ENCODE measurements at places on chromosomes 12 and 14.

- no peak for DNase-seq
These were observed 44.7 kb upstream of the BMP4 start for GRCh38 chr14:54001189-54001878.

DNA sequence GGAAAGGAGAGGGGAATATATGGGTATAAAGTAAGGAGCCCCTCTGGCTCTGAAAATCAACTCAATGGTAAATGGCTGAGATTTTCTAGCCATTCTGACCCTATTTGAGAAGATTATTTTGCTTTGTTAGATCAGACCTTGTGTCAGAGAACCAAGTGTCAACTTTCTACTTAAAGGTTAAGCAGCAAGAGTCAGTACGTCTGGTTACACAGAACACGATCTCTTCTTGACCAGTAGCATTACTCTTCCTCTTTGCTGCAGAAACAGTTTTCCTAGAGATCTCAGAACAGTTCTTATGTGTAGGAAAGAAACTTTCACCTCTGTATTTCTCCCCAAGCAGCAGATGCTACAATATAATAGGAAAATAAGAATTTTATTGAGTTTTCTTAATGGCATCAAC lies 47.4 kb upstream of the BTG1 start:
- DNase-seq: no peak

DNA sequence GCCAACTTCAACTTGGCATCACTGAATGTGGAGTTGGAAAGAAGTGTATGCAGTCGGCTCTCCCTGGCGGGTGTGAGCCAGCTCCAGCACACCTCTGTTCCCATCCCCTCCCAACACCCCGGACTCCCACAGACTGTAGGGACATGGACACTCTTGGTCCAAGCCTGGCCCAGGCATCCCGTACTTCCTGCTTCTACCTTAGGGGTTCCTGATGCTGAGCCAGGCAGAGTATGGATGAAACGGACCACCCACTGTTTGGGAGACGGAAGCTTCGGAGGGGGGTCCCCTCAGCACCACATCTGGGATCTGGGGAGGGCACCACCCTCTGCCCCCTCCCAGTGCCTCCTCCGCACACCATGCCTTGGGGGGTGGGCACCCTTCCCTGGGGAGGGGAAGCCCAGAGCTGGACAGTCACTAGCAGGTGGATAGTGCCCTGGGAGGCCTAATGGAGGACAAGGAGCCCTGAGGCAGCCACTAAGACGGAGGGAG lies 62.0 kb downstream of the LGMN start:
- no peak for DNase-seq

GRCh38 chr12:13046964-13047363 lies 2.8 kb downstream of the FAM234B start:
- DNase-seq: no peak

DNA sequence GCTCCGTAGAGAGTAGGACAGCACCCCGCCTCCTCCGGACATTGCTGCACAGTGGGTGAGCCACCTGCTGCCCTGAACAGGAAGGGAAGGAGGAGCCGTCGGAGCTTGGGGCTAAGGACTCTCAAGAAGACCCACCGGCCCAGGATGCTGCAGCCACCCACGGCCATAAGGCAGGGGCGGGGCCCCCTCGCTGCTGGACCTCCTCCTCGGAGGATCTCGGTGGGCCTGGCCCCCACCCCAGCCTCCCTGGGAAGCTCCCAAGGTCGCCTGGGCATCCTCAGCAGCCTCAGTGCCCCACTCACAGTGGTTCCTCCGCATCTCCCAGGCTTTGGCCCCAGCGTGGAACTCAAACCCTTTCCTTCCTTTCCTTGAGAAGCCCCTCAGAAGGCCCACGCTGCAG lies 68.6 kb upstream of the DIO3 start:
- DNase-seq: no peak

GRCh38 chr12:19388131-19388549 lies 51.2 kb upstream of the AEBP2 start:
- DNase-seq: no peak

- DNase-seq: no peak
These were observed 6.1 kb downstream of the HOXC5 start for GRCh38 chr12:54038871-54039414.

DNA sequence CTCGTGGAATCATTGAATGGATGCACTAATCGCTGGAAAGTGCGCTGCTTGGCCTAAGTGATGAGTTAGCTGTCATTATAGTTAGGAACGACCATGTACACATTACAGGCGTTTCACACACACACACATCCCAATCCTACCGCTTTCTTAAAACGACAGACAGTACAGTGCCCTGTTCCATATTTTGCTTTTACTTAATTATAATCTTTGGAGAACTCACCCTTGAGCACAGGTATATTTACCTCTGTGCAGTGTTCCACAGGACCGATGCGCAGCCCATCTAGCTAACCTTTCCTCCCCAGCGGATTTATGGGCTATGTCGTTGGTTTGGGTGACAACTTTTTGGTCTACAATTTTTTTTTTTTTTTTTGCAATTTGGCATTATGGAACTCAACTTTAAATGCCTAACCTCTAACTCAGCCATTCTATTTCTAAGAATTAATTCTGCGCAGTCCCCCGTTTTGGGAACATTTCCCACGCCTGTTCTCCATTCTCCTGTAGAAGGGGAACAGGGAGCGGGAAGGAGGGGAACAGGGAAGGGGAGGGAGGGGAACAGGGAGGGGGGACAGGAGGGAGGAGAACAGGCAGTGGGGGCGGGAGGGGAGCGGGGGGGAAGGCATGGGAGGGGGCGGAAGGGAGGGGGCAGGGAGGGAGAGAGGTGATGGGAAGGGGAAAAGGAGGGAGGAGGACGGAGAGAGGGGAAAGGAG lies 663 bp upstream of the ULK1 start:
- DNase-seq: no peak
